Stimulated activated CD8-positive, alpha-beta memory T cell treated with anti-CD3 and anti-CD28 coated beads, Interleukin-2, amount 100 ng/mL, for 48 hours (primary cell): ENCODE measurements at places on chromosomes 12 and 14.

- no peak for DNase-seq
These were observed 135.5 kb downstream of the GCH1 start for GRCh38 chr14:54767139-54767431.

DNA sequence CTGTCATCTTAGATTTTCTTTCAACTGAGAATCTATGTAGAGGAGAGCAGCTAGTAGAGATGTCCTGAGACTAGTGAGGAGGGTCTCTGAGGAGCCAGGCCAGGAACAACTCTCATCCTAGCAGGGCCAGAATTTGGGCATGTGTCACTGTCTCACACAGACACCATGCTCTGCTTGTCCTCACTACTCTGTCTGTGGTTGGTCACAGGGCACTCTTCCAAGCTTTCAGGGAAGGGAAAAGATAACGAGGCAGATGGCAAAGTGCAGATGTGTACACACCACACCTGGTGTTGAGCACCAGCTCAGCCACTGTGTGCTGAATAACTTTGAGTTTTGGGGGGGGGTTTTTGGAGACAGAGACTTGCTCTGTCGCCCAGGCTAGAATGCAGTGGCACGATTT lies 2.5 kb downstream of the SSPN start:
- DNase-seq = no peak

DNA sequence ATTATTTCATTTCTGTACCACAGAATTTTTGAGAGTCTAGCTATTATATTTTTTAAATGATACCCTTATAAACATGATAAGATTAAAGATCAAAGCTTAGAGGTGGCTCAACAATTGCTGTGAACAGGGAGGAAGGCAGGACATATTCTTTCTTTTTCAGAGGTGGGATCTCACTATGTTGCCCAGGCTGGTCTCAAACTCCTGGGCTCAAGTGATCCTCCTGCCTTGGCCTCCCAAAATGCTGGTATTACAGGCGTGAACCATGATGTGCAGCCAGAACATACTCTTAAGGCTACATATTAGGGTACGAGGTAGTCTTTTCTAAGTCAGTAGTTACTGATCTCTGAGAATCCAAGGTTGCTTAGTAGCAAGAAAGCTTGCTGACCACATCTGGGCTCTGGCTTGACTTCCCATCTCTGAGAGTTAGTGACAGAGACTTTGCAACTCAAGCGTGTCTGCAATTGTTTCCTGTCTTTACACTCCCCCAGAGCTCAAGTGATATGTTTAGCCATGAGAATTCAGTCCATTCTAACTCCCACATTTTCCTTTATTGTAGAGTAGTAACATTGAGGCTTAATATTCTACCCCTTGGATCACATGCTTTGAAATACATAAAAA lies 8.6 kb downstream of the RAB5B start:
- DNase-seq = no peak

DNA sequence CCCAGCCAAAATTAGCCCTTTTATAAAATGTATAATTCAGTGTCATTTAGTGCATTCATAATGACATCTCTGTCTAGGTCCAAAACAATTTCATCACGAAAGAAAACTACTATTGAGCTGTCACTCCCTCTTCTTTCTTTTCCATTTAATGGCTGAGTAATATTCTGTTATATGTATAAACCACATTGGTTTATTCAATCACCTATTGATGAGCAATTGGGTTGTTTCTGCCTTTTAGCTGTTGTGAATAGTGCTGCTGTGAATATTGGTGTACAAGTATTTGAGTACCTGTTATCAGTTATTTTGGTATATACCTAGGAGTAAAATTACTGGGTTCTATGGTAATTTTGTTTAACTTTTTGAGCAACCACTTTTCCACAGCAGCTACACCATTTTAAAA lies 7.2 kb downstream of the DNM1L start:
- DNase-seq = no peak
